Stimulated activated CD8-positive, alpha-beta memory T cell treated with anti-CD3 and anti-CD28 coated beads, Interleukin-7, amount 100 ng/mL, for 1 hour (primary cell): ENCODE measurements at places on chromosomes 7 and 10.

DNA sequence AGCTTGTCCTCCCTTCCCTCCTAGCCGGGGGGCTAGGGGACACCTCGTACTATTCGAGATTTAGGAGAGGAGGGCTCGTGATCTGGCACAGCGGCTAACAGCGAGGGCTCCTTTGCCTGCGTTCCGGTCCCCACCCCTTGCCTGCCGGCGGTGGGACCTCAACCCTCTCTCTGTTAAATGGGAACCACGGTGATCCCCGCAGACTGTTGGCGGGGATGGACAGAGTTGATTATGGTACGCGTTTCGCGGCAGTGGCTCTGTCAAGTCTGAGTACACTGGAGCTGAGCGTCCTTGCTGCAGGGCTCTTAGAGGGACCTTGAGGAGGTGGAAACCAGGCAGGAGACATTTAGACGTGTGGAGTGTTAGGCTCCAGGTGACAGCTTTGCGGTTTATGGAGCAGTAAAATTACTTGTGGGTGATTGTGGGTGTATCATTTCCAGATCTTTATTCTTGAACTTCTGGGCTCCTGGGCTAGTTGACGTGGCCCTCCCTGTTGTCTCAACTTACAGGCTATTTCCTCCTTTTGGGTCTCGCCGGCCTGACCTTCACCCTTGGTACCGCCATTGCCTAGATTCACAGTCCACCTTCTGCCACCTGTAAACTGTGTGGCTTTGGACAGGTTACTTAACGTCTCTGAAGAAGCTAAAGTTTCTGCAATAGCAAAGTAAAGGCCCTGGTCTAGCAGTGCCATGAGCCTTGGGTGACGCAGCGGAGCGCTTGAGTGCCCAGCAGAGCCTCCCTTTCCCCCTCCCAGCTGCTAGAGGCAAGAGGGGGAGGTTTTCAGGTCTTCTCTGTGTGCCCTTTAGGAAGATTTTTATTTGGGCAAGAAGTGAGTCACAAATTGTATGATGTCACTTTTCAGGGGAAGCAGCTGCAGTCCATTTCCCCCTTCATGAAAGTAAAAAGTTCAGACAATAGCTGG lies 739 bp downstream of the CASP7 start:
- DNase-seq, result no peak

DNA sequence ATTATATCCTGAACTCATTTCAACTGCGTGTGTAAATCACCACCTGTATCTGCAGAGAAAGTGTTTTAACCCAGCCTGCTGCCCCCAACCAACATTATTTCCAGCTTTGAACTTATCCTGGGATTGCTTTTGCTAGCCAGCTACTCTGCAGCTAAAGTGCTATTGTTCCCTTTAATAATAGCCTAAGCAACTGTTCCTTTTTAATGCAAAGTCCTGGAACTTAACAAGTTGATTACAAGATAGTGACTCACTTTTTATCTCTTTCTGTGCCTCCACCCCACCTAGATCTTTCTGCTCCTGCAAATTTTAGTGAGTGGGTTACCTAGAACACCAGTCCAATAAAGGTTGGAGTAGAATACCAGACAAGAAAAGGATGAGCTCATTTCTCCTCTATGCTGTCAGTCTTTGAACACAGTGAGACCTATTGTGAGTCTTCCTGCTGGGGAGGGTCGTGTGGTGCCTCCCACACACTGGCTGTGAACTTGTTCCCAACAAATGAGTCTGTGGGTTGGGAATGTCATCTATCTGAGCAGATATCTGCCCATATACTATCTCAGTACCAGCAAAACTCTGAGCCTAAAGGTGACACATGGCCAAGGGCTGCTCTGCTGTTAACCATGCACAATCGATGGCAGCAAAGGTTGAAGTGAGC lies 137.7 kb downstream of the FAM204A start:
- no peak for DNase-seq

DNA sequence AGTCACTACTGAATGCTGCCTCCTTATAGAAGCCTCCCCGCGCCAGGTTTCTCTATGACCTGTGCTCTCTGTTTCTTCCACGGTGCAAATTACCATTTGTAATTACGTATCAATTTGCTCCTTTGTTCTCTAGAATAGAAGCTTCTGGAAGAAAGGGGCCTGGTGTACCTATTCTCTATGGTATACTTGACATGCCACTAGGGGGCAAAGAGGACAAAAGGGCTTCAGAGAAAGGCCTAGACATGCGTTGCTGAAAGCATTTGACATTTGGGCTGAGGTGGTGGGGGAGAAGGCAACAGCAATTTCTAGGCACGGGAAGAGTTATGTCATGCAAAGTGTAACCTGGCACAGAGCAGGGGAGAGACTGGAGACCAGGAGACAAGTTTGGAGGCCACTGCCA lies 148.7 kb downstream of the WDR11 start:
- DNase-seq, result no peak

DNA sequence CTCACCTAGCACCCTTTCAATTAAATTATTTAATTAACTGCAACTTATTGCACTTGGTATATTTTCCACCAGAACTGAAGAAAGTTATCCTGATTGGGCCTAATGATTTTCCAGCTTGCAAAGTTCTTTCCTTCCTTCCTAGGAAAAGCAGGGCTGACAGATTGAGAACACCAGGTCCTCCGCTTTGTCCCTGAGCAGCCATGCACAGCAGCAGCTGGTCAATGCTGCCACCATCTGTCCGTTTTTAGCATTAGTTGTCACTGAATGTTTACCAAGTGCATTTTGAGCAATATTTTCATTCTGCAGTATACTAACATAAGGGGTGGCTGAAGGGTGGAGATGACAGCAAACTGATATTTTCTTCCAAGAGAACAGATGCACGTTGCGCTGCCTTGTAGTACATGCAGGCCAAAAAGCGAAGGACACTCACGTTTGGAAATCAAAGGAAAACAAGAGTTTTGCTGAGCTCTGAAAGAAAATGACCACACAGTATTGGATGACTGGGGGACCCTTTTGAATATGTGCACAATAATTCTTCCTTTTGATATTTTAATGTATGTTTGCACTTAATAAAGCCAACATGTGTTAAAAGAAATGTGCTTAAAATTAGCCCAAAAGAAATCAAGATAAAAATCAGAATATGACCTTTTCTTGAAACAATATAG lies 248.8 kb upstream of the PTN start:
- no peak for DNase-seq

DNA sequence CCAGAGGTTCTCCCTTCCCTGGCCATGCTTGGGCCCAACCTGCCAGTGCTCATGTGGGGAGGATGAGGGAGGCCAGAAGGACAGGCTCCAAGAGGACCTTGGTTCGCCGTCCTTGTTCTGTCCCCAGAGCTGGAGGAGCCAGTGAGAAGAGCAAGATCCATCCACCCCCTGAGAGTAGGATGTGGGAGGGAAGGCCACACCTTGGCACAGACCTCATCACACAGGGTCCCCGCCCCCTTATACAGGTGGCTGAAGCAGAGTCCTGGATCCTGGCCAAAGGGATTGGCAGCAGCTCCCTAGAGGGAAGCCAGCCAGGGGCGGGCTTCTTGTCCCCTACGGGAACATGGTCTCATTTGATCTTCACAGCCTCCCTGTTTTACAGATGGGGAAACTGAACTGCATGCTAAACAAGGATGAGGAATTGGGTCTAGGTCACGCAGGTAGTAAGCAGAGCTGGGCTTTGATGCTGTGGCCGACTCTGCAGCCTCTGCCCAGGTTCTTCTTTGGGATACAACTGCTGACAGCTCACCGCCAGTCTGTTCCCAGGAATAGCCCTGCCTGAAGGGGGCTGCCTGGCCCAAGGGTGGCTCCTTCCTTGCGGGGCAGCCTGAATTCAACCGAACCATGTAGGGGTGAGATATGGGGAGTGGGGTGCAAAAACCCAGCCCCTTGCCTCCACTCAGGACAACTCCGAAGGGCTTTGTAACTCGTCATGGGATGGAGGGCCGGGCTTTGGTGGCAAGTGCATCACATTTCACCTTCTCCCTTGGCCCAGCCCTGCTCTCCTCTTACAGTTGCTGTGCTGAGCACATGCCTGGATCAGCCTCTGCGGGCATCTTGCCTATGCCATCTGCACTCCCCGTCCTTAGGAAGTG lies 62.2 kb upstream of the KDM7A start:
- no peak for DNase-seq

- DNase-seq, result no peak
These were observed 1.3 kb upstream of the SLC26A5 start for GRCh38 chr7:103447073-103447960.

GRCh38 chr10:68212721-68213352 lies 19.1 kb downstream of the ATOH7 start:
- no peak for DNase-seq
